AG04450 (cell line): ENCODE measurements at places on chromosomes 3 and 15.

DNA sequence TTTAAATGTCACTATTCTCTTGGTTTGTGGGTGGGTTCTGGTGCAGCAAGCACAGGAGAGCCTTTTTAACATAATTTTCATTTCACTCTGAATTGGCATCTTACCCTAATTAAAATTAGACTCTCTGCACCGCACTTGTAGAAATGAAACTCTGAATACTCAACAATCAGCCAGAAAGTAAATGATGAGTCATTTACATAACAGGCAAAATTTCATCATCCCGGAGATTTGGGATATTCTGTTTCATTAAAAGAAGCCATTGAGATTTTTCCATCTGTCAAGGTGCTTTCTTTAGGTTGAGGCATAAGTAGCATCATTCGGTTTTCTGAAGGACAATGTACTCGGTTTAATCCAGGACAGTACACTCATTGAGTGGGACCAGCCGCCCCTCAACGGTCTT, 111.0 kb downstream of the RFTN1 start:
- no peak for DNase-seq

GRCh38 chr3:192957441-192958021, 39.9 kb upstream of the MB21D2 start:
- peak; percentile 76 for DNase-seq

DNA sequence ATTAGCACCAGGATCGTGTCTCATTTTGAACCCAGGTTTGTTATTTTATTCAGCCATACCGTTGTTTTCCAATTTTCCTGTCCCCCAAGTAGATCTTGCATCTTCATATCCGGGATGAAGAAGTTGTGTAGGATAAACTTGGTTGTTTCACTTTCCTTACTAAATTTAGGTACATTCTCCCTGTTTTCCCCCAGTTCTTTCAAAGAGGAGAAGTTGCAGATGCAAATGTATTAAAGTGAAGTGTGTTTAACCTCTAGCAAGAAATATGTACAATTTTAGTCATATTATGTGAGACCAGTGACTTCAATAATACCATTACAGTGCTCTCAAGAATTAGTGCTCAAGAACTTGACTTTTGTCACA, 1.3 kb downstream of the ATXN7 start:
- no peak for DNase-seq

DNA sequence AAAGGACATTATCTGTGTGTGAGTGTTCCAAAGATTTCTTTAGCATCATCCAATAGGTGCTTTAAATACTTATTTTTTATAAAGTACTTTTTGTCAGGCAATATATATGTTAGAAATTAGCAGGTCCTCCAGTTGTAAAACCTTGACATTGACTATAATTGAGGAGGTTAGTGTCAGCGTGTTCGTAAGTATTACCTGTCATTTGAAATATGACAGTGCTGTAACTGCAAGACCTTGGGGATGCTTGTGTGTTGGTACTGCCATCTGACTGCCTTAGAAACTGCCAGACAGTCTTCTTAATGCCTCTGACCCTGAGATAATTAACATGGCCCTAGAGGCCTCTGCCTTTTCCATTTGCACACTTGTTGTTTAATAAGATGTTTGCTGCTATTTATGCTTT, 170.7 kb downstream of the NAALADL2 start:
- no peak for DNase-seq

GRCh38 chr15:50797926-50798325, 32.4 kb upstream of the SPPL2A start:
- DNase-seq = no peak

DNA sequence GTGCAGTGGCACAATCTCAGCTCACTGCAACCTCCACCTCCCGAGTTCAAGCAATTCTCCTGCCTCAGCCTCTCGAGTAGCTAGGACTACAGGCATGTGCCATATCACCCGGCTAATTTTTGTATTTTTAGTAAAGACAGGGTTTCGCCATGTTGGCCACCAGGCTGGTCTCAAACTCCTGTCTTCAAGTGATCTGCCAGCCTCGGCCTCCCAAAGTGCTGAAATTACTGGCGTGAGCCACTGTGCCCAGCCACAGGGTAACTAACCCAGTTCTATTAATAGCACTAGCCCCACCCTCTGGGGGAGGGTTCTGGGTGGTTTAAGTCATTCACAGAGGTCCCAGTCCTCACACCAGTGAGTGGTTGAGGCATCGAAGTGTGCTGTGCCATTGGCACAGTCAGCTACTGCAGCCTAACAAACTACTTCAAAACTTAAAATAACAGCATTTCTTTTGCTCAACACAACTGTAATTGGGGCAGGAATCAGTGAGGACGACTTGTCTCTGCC, 44.0 kb downstream of the RHCG start:
- no peak for DNase-seq

- DNase-seq = no peak
Measured at GRCh38 chr15:70669966-70670658, 93.2 kb downstream of the UACA start.

DNA sequence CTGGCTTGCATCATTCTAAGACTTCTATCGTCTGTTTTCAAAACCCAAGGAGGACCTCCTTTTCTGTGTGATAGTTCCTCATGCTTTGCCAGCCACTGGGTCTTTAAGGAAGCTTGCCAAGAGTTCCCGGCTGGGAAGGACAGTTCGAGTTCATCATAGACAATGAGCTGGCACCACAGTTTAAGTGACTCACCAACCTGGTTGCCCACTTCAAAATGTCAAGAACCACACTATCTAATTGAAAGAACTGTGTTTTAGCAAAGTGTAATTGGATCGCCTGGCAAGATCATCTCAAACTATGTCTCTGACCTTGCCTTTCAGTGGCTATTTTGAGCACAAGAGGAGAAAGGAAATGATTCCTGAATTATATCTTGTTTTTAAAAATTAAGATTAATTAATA, 27.9 kb downstream of the SOX2 start:
- no peak for DNase-seq
